Glutamatergic neuron (in vitro differentiated cells): ENCODE measurements at places on chromosomes 1 and 21. TPM values are rescaled to one million over a fixed set of nuclear protein-coding genes. Genes with fewer than 3 reads are reported as not detected.

The F13B gene
- total RNA-seq, result not detected

The LEFTY1 gene
- total RNA-seq, result 2.3 TPM

The CRYAA gene
- total RNA-seq, result not detected

The KCND3 gene
- 3.7 TPM for total RNA-seq

The SPTA1 gene
- not detected for total RNA-seq
